Mammary epithelial cell (primary cell): ENCODE measurements at places on chromosomes 5 and 9. TPM values are rescaled to one million over a fixed set of nuclear protein-coding genes. Genes with fewer than 3 reads are reported as not detected.

DNA sequence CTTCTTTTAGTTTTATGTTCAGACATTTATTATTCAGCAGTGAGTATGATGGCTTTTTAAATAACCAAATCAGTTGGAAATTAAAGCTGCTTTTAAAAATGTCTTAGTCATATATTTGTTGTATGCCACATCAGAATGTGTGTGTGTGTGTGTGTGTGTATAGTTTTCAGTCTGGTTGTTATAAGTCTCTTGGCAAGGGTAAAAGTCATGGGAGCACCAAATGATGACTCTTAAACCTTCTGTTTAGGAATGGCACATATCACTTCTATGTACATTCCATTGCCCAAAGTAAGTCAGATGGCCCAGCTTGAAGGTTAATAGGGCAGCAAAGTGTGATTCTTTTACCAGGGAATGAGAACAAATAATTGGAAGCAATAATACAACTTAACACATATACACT is 135.9 kb downstream of the RNF180 start:
- DNase-seq, result peak; percentile 39

- no peak for DNase-seq
Measured at GRCh38 chr5:10521466-10522223, 42.2 kb upstream of the ANKRD33B start.

- no peak for DNase-seq
Measured at GRCh38 chr9:82968388-82968787, 94.6 kb downstream of the RASEF start.

DNA sequence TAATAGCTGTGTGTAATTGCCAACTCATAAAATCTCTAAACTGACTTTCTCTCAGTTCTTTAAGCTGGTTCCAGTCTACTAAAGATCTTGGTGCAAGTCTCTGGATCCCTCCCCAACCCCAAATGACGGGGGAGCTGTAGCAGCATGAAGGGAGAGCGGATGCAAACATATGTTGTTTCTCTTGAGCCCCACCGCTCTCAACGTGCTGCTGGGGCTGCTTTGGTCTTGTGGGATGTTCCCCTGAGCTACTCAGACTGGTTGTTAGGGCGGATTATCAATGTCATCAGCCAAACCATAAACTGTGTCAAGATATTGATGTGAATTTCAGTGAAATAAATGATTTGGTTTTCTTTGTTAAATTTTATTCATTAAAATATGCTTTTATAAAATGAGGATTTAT is 40.9 kb upstream of the APC start:
- no peak for DNase-seq

- DNase-seq, result no peak
Measured at GRCh38 chr5:168482361-168482760, 3.9 kb upstream of the RARS1 start.

DNA sequence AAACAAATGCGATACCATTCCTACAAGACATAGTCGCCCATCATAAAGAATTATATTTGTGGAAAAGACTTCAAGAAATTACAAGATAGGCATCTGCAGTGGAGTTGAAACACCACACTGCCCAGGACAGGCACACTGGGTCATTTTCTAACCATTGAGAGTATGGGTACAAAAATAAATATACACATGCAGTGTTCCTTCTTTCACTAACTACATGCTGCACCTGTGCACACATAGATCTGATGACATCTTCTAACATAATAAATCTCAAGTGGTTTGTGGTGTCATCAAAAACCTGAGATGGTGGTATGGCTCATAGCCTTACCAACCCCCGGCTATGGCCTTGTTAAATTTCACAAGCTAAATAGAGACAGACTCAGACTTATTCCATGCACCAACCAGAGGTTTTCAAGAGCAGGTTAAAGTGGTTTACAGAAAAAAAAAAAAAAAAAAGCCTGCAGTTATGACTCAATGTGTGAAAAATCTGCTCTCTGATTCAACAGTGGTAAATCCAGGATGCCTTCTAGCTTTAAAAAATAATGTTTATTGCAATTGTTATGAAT is 12.4 kb upstream of the NFIB start:
- peak; percentile 92 for DNase-seq

DNA sequence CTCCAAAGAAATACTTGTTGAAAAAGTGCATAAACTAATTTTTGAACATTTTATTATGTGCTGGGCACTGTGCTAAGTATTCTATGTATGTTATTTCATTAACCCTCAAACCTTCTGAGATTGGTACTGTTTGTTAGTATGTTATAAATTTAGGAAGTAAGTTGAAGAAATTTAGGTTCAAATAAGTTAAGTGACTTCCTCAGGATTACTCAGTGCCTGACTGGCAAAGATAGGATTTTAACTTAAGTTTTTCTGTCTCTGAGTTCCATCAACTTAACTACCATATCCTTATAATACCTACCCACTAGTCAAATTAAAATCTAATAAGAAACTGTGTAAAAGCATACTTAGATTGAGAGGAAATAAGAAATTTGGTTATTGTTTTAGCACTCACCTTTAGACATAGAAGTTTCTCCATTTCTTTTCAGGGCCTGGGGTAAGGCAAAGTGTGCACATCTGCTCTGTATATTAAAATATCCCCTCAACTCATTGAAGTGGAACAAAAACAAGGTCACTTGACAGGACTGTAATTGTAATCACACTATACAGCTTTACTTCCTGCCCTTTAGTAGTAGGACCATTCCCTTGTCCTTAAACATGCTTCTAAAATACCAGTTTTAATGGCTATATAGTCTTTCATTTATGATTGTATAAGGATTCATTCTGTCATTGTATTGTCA is 15.2 kb downstream of the TGFBR1 start:
- DNase-seq, result no peak

Gene SLC46A2
- not detected for polyA plus RNA-seq
